ENCODE measurements at places on chromosomes 5 and 9.

DNA sequence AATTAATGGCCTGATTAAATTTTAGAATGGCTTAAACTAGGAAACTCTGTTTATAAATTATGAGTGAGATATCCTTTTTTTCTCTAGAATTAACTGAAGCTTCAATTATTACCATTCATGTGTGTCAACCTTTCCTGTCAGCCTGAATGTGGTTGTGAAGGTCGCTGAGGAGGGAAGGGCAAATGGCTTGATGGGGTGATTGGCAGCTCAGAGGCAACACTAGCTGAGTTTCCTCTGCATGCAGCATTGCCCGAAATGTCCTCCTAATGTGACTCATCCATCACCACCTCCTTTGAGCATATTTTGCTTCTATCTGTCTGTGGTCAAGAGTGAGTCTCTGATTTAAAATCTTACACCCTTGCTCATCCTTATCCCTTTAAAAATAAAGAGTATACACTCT, 281.9 kb downstream of the TENT4A start:
- no peak for DNase-seq

- no peak for DNase-seq
These were observed 537.7 kb upstream of the NMUR2 start for GRCh38 chr5:152942633-152943336.

DNA sequence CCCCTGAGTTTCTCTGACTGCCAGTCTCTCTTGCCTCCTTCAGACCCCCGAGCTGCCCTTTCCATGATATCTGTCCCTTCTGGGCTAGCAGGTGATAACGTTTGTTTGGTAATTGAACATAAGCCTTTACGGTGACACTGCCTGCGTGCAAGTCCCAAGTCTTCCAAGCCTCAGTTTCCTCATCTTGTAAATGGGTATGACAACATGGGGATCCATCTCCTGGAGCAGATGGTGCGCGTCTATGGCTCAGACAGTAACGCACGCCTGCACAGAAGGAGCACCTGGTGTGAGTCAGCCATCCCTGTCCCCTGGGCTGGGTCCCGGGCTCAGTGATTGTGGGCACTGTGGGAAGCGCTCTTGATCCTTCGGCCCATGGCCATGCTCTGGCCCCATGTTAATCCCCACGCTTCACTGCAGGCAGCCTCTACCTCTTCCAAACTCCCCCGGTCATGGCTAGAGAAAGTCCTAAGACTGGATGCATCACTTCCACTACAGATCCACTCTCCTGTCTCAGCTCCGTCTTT, 85.8 kb downstream of the DAP start:
- DNase-seq: no peak

- no peak for DNase-seq
These were observed 6.9 kb downstream of the PIP5K1B start for GRCh38 chr9:68711932-68712331.
